ENCODE measurements at places on chromosomes 4 and X.

GRCh38 chrX:71543316-71543715 lies 10.4 kb downstream of the OGT start:
- DNase-seq = no peak

- no peak for DNase-seq
Measured at GRCh38 chrX:22963196-22963595, 36.6 kb upstream of the DDX53 start.

DNA sequence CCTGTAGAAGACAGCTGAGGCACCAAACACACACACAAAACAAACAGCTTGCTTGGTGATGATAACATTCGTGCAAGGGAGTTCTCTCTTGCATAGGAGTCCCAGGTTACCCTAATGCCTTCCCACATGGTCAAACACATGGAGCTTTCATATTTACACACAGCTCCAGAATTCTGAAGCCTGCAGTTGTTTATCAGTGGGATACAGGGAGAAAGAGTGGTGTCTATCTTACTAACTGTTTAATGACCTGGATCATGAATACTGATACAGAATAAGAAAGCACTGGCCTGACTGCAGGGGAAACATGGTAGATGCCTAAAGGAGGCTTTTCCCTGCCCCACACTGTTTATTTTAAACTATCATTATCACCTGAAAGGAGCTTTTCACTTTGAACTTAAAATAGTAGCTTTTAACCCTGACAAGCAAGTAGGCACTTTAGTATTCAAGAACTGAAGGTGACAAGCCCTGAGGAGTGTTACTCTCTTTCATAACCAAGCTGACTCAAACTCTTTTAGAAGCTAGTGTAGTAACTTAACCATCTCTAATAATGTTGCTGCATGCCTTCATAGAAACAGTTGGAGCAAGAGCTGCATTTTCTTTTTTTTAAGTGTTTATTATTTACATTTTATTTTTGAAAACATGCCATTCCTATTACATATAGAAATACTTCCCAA lies 15.6 kb downstream of the TET2 start:
- no peak for DNase-seq

- DNase-seq = no peak
Measured at GRCh38 chr4:146640021-146640464, 1.4 kb downstream of the POU4F2 start.

DNA sequence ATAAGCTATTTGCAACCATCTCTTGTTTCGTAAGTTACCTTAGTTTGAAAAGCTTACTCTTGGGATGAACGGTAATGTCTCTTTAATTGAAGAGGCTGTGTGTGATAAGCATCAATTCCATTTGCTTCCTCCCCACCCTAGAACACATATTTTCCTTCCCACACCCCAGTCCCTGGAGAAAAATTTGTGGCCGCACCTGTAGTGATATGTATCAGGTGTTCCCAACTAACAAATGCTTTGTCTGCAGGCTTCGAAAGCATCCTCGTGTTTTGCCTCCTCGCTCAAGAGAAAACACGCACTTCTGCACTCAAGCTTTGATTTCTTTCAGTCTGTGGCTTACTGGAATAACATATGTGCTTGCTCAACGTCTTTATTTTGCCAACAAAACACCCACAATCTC lies 143.8 kb upstream of the OTUD4 start:
- DNase-seq = no peak

DNA sequence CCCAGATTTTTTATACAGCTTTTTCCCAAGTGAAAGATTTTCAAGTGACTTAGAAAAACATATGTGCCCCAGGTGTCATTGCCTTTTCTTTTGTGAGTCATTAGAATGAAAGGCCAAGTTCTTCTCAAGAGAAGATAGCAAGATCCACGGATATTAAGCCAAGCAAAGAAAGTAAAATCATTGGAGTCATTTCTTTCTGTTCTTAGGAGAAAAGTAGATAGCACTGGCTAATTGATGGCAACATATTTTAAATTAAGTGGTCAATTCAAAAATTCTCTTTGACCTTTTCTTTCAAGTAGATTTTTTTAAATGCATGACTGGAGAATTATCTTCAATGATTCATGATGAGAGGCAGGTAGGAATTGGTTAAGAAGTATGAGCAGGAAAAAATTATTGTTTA lies 94.4 kb downstream of the HHIP start:
- no peak for DNase-seq

- DNase-seq = no peak
Measured at GRCh38 chrX:41718481-41719235, 5.3 kb upstream of the GPR82 start.

DNA sequence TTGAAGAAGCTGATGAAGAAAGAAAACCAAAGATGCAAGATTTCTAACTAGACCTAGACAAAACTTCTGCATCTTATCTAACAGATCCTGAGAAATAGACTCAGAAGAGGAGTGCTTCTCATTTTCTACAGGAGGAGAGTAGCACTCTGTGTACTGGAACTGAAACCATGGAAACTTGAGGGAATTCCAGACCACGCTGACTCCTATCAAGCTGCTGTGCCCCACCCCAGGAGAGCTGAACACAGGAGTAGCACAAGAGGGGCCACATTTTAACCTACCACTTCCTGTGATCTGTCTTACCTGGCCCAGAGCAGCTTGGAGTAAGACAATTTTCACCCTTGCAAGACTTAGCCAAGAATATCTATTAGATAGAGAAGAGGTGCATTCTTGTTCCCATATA lies 248.9 kb downstream of the SCFD2 start:
- DNase-seq = no peak

GRCh38 chr4:123950530-123950929 lies 553.9 kb downstream of the SPRY1 start:
- no peak for DNase-seq

DNA sequence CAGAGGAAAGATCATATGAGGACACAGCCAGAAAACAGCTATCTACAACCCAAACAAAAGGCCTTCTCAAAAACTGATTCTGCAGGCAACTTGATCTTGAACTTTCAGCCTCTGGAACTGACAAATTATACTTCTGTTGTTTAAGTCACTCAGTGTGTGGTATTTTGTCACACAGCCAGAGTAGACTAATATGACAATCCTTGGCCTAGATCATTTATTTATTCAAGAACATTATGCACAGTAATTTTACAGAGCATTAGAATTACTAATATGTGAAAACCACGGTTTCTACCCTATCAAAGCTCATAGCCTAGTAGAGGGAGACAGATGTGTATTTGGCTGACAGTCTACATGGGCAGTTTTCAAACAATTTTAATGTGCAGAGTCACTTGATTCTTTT lies 167.8 kb upstream of the PCDH18 start:
- no peak for DNase-seq

GRCh38 chrX:41518127-41518840 lies 71.1 kb downstream of the NYX start:
- DNase-seq = no peak

- DNase-seq = no peak
Measured at GRCh38 chrX:68847172-68847571, 18.4 kb downstream of the EFNB1 start.

GRCh38 chrX:39648548-39649254 lies 449.1 kb downstream of the BCOR start:
- no peak for DNase-seq

DNA sequence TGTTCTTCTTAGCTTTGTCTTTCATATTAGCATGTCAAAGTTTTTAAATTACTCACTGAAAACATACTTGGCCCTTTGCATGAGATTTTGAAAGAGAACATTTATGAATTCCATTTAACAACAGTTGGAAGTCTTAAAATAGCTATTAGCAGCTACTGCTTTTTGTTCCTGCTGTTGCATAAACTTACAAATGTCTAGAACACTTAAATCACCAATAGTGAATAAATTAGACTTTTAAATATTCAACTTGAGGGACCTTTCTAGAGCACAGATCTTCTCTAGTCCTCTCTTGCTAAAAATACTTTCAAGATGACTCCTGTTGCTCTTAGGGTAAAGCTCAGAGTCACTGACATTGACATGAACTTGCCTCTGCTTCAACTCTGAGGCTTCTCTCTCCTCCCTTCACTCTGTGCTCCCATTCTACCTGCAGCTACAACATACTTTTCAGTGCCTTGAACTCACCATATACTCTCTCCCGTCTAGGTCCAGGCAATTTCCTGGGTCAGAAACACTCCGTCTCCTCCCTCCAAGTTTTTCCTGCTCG lies 15.8 kb upstream of the TXK start:
- no peak for DNase-seq

- DNase-seq = no peak
Measured at GRCh38 chrX:130280901-130281300, 12.2 kb upstream of the ZNF280C start.

- no peak for DNase-seq
Measured at GRCh38 chr4:77617203-77617602, 11.6 kb downstream of the CXCL13 start.

- DNase-seq = no peak
Measured at GRCh38 chrX:31909850-31910572, 838.2 kb upstream of the FTHL17 start.

DNA sequence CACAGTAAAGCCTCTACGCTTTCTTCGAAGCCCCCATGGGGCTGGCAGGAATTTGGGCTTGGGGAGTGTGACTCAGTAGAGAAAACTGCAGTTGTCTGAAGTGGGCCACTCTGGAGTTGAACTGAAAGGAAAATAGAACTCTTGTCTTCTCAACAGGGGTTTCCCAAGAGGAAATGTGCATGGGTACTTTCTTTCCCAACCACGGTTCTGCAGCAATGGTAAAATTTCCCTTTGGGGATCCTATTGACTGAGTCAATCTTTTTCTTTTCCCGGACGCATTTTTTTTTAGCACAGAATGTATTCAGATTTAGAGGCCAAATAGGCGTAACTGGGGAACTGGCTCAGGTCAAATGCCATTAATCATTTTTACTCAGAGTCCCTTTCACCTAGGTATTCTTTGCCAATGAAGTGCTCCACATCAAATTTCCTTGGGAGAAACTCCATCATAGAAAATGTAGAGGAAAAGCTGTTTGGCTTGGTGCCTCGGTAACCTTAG lies 269.3 kb downstream of the STIM2 start:
- no peak for DNase-seq

GRCh38 chr4:108561116-108561515 lies 59.3 kb upstream of the RPL34 start:
- no peak for DNase-seq
